COLO829 (cell line): ENCODE measurements at places on chromosomes 7 and 10.

DNA sequence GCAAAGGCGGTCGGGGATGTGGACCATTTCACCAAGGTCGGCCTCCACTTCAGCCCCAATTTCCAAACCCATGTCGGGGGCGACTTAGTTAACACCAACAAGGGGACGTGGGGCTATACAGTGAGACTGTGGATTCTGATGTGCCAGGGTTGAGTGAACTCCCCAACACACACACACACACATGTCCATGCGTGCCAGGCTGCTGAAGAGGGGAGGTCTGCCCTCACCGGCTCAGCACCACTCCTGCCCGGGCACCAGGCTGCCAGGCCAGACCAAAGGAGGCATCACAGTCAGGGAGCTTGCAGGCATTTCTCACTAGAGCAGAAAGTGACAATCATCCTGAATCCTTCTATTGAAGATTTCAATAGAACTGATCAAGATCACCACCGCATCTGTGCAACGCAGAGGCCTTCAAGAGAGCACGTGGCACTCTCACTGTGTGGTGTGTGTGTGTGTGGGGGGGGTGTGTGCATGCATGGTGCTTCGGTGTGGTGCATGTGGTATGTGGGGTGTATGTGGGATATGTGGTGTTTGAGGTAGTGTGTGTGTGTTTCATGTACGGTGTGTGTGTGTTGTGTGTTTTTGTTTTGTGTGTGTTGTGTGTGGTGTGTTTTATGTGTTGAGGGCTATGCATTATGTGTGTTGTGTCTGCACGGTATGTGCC is 403.5 kb upstream of the RNF32 start:
- no peak for DNase-seq

- DNase-seq, result peak; percentile 40
Measured at GRCh38 chr7:88835147-88835728, 39.7 kb upstream of the TEX47 start.

DNA sequence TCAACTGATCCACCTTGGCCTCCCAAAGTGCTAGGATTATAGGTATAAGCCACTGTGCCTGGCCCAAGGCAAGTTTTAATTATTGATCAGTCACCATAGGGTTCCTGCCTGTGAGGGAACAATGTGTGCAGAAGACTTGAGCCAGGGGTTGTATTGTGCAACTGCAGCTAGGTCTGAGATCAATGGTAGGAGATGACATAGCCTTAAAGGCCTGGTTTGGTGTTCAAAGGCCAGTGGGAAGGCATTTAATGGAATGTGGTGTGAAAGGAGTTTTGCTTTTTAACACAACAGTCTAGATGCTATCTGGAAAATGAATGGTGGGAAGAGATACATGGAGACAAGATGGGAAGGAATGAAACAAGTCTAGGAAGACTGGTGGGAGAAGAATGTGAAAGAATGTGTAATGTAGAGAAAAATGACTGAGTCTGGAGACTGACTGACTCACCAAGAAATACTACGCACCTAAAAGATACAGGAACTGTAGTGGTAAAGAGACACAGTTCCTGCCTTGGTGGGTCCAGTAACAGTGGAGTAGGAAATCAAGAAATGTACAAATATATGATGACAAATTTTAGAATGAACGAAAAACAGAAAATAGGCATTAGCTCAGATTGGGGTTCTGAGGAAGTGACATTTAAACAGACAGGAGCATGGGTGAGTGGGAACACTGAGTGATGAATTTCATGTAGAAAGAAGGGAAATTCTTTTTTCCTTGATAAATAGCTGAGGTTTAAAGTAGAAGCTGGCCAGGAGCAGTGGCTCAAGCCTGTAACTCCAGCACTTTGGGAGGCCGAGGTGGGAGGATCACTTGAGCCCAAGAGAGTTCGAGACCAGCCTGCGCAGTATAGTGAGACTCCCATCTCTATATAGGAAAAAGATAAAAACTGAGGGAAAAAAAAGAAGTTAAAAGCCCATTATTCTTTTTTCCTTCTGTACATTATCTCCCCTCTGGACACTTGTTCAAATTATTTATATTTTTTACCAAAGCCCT is 9.4 kb downstream of the HNRNPF start:
- no peak for DNase-seq

- no peak for DNase-seq
Measured at GRCh38 chr10:133009218-133009950, 67.0 kb upstream of the CFAP46 start.

DNA sequence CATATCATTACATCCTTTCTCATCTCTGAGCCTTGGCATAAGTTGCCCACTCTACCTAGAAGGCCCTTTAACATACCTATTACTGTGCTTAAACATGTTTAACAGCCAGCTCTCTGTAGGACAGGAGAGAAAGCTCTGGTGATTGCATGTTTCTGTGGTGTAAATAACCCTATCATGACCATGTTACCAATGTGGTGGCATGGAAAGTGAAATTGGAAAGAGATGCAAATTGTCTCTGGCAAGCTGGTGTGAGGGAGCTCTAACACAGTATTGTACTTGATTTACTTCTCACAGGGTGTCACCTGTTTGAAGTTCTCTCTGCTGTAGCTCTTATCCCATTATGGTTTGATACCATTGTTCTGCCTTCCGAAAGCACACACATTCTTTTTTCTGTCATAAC is 231.8 kb upstream of the DKK1 start:
- DNase-seq, result no peak

- peak; percentile 54 for DNase-seq
Measured at GRCh38 chr10:120423431-120424197, 33.4 kb upstream of the PLPP4 start.

DNA sequence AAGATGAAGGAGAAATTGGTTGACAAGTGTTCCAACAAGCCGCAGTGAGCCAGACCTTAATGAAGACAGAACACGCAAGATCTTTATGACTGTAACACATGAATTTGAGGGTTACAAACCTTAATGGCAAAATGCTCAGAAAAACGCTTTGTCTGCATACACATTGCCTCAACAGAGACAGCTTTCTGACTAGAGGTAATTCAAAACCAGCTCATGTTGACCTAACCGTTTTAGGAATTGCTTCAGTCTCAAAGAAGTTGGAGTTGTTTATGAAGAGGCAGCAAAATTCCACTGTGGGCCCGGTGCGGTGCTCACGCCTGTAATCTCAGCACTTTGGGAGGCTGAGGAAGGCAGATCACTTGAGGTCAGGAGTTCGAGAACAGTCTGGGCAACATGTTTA is 2.2 kb upstream of the GTF2I start:
- DNase-seq, result no peak

- DNase-seq, result no peak
Measured at GRCh38 chr7:142529591-142529990, 219.7 kb upstream of the PRSS1 start.

GRCh38 chr7:91636129-91636724 is 244.3 kb downstream of the MTERF1 start:
- DNase-seq, result peak; percentile 47

DNA sequence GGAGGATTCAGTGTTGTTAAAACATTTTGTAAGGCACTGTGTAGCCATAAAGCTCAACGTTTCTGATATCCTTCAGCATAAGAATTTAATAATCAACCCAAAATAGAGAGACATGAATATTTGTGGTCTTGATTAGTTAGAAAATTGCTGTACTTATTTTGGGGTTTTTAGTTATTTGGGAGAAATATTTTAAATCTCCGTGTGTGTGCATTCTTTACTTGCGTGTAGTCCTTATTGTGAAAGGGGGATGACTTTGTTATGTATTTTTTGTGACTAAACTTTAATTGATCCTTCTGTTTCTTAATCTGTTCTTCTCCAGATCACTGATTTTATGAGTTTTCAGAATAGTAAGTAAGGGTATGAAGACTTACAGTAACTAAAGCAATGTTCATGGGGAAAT is 81.2 kb downstream of the ZNRF2 start:
- DNase-seq, result no peak

DNA sequence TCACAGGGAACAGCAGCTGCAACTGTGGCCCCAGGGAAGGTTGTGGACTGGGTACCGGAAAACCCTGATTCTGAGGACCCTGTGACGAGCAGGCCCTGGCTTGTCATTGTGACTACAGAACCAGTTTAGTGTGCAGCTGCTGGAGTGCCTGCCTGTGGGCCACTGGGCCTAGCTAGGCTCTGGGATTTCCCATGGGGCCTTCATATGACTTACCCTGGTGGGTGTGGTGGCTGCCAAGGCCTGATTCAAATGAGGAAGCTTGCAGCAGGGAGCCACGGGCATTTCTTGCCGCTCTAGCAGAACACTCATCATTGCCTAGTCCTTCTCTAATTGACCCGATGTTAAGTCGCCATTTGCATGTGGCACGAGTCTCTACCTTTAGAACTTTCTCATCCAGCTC is 14.7 kb upstream of the CAMK2G start:
- DNase-seq, result no peak

GRCh38 chr7:28083164-28083997 is 97.2 kb downstream of the JAZF1 start:
- no peak for DNase-seq

- DNase-seq, result no peak
Measured at GRCh38 chr7:123569352-123570010, 11.9 kb upstream of the NDUFA5 start.

DNA sequence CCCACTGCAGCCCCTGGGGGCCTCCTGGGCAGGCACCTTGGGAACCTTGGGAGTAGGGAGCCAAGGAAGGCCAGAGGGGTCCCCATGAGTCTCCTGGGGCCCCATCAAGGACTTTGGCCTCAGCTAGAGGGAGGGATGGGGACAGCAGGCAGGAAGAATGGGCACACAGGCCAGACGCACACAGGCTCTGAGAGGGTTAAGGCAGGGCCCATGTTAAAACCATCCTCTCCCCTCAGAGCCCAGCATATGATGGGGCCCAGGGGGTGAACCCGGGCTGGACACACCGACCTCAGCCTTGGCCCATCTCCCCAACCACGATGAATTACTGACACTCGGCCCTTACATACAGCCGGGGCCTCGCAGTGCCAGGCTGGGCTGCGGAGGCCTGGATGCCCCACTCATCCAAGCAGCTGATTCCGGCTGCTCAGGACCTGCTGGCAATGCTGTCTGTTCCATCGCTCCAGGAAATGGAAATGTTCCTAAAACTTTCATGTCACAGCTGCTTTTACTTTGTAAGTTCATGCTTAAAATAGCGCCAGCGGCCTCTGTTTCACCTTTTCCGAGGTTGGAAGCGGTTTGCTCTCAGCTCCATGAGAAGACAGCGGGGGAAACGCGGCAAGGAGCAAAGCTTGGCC is 17.3 kb upstream of the INPP5A start:
- no peak for DNase-seq

GRCh38 chr10:5971886-5972285 is 5.5 kb downstream of the IL15RA start:
- DNase-seq, result no peak

GRCh38 chr10:29772403-29772802 is 137.6 kb upstream of the SVIL start:
- DNase-seq, result no peak

DNA sequence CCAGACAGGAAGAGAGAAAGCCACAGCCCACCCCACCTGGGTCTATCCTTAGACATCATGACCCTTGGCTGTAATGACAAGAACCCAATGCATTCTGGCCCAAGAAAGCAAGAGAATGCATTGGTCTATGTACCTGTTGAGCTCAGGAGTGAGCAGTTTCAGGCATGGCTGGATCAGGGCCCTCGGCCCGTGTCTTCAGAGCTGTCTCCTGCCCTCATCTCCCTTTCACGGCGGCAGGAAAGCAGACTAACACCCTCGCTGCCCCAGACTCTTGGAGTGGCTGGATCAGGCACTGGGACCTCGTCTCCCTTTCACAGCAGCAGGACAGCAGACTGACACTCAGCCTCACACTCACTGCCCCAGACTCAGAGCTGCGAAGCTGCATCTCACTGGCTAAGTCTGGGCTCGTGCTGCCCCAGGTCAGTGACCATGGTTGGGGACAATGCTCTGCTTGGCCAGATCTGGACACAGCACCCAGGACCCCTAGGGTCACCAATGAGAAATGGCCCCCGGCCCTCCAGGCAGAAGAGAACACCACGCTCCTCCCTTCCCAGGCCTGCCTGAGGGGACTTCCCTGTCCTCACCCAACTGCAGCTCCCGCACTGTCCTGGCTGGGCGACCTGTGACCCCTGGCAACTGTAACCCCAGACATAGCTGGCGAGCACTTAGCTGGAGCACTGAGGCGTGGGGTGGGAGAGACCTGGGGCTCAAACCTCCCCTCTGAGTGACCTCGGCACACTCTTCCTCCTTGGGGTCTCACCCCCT is 12.9 kb upstream of the PDGFA start:
- DNase-seq, result no peak

DNA sequence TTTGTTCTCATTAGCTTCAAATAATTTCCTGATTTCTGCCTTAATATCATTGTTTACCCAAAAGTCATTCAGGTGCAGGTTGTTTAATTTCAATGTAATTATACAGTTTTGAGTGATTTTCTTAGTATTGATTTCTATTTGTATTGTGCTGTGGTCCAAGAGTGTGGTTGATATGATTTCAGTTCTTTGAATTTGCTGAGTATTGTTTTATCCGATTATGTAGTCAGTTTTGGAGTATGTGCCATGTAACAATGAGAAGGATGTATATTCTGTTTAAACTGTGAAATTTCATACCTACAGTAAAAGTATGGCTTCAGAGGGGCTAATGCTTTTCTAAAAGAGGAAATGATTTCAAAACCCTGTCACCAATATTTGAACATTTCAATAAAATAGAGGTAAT is 17.4 kb upstream of the GRM8 start:
- no peak for DNase-seq

DNA sequence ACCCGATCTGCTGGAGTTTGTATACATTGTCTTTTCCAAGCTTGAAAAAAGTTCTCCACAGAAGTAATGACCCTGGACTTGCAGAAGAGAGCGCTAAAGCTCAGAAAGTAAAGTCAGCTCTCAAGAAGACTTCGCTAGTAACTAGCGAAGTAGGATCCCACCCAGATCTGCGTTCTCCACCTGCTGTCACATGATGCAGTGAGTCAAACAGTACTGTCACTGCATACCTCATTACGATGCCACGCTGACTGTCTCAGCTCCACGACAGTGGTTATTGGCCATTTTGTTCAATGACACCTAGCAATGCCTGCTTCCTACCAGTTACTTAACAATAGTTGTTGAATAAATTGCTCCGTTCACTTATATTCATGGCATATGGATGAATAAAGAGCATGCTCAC is 29.7 kb upstream of the SEC61G start:
- DNase-seq, result peak; percentile 80

- DNase-seq, result no peak
Measured at GRCh38 chr10:61503051-61503450, 49.9 kb upstream of the TMEM26 start.

- DNase-seq, result no peak
Measured at GRCh38 chr7:131942287-131943150, 386.1 kb upstream of the PODXL start.

- DNase-seq, result no peak
Measured at GRCh38 chr7:122300956-122301833, 3.4 kb downstream of the FEZF1 start.

DNA sequence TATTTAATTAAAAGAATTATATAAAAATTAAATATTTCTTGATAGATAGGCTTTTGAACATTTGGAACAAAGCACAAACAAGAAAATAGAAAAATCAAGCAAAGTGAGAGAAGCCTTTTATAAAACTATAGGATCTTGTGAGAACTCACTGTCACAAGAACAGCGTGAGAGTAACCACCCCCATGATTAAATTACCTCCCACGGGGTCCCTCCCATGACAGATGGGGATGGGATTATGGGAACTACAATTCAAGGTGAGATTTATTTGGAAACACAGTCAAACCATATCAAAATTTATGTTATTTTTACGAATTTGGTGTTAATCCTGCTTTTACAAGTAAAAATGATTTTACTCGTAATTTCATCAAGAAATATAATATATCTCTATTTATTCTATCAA is 1136.1 kb upstream of the POT1 start:
- DNase-seq, result no peak
